DMS79 treated with DMSO at 0.1 percent for 48 hours (cell line): ENCODE measurements at places on chromosomes 4 and X.

GRCh38 chrX:154749856-154750255 is 1.0 kb downstream of the GAB3 start:
- DNase-seq, result peak; percentile 8

DNA sequence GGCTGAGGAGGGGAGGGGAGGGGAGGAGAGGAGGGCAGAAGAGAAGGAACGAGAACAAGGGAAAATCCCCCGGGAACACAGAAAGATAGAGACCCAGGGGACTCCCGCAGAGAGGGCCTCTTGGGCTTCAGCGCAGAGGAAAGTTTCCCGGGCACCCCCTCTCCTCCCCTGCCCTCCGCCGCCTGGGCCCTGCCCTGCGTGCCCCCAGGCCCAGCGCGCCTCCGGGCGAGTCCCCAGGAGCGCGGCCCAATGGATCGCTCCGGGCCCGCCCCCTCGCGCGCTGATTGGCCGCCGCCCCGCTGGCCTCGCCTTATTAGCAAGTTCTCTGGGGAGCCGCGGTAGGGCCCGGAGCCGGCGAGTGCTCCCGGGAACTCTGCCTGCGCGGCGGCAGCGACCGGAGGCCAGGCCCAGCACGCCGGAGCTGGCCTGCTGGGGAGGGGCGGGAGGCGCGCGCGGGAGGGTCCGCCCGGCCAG is at the start of gene MSX1:
Gene MSX1 (plus strand): TSS at position 341 of the 474 bp plus-strand sequence. CDS start 235 bp downstream, outside the sequence.
- peak; percentile 15 for DNase-seq

DNA sequence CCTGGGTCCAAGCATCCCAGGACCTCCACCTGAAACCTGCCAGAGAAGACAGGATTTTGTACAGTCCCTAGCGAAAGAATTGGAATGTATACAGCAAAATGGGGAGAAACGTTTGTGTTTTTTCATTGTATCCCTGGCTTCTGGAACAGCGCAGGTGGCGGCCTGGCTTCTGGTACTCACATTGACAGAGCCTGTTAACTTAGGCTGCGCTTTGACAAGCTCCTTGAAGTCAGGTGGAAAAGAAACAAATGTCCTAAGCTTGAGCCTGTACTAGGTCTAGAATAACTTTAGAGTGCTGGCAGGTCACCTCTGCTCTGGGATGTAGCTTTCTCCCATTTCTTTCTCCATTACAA is 343.7 kb upstream of the KLF3 start:
- DNase-seq, result no peak

- DNase-seq, result no peak
These were observed 76.1 kb upstream of the PNPLA4 start for GRCh38 chrX:8003147-8003883.

DNA sequence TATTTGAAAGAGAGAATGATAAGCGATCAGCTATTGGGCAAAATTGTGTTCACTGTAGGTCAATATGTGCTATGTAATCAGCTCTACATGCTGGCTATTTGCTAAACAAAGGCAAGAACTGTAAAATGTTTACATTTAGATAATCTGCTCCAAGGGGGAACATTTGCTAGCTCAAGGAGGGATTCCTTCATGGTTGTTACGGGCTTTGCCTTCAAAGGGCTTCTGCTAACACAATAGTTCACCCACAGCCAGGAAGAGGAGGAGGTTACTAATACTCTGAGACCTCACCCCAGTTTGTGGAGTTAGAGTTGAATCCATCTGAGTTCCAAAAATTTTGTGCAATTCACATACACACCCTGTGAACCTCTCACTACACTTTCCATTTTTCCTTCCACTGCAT is 107.6 kb upstream of the BMP3 start:
- DNase-seq, result no peak

DNA sequence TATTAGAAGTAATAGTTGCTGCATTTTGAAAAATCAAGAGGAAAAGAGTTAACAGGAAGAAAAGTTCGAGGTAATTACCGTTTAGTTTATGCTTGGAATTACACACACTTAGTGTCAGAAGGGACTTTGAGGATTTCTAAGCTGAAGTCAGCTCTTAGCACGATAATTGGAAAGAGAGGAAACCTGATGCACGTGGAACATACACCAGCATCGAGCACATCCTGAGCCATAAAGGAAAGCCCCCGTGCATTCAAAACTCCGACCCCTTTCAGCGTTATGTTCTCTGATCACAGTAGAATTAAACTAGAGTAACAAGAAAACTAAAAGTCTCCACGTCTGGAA is 400 bp upstream of the PAQR3 start:
- no peak for DNase-seq

DNA sequence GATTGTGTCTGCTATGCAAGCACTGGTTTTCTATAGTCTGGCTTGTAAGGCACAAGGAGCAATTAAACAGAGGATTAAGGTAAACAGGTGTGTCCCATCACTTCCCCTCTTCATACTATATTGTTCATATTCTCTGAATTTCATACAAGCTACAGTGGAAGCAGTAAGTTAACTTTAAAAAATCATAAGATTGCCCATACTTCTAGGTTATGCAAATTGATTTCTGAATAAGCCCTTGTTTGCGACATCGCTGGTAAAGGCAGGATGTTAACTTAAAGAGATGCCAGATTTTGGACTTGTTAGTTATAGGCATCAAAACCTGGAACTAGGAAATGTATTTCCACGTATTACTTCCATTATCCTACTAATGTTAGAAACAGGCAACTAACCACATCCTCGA is 1.0 kb upstream of the TMEM131L start:
- no peak for DNase-seq

- no peak for DNase-seq
These were observed 854.4 kb upstream of the AGA start for GRCh38 chr4:178296669-178297068.

DNA sequence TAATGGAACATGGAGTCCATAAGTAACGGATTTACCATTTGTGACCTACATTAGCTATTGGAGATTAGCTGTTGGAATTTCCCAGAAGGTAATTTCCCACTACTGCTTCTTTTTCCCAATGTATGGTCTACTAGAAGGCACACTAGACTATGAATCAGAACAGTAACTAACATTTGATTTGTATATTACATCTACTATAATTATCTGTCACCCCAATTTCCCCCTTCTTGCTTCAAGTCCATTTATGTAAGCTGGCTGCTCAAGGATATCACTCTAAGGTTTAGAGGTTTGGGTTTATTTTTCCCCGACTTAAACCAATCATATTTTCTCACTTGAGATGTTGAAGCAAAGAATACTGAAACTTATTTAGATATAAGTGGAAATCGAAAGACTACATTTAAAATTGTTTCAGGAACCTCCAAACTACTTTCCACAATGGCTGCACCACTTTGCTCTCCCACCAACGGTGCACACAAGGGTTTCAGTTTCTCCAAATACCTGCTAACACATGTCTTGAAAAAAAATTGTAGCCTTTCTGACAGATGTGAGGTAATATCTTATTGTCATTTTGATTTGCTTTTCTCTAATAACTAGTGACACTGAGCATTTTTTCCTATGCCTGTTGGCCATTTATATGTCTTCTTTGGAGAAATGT is 33.3 kb upstream of the H2AZ1 start:
- DNase-seq, result no peak

DNA sequence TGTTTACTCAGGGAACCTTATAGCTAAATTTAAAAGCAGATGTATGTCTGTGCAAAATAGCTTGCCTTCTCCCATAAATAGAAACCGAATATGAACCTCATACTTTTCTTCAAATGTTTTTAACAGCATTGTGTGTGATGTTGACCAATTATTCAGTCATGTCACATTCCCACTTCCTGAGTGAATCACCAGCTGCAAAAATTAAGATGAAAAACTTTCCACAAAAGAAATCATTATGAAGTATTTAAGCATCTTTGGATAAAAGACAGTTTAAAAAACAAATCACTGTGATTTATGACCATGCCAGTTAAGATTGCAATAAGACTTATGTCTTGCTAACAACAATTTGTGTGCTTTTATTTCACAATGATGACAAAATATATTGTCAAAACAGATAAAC is 220.1 kb downstream of the PDGFC start:
- DNase-seq, result no peak

GRCh38 chr4:7325541-7325940 is 109.2 kb downstream of the PSAPL1 start:
- DNase-seq, result no peak
